Stimulated activated CD8-positive, alpha-beta memory T cell treated with anti-CD3 and anti-CD28 coated beads, Interleukin-7, amount 100 ng/mL, for 24 hours (primary cell): ENCODE measurements at places on chromosomes 1 and 21.

- DNase-seq = no peak
These were observed 160.1 kb downstream of the SLC45A1 start for GRCh38 chr1:8477983-8478362.

DNA sequence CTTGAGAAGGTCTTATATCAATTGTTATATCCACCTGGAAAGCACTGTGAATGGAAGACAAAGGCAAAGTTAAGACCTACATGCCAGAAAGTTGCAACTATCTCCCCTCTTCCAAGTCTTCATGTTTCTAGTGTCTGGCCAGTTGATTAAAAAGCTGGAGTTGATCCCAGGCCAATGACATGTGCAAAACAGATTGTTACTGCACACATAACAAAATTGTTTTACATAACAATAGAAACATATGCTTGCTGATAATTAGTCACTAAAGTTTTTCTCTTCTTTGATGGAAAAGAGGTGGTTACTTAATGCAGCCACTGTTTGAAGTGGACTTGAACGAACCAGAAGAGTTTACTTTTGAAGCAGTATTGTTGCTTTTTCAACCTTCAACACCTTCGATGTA lies 158.2 kb downstream of the TGFBR3 start:
- DNase-seq = no peak

- DNase-seq = peak; percentile 59
These were observed 24.1 kb upstream of the ALDH4A1 start for GRCh38 chr1:18926315-18927081.

GRCh38 chr1:232868793-232869491 lies 63.7 kb downstream of the MAP10 start:
- no peak for DNase-seq

DNA sequence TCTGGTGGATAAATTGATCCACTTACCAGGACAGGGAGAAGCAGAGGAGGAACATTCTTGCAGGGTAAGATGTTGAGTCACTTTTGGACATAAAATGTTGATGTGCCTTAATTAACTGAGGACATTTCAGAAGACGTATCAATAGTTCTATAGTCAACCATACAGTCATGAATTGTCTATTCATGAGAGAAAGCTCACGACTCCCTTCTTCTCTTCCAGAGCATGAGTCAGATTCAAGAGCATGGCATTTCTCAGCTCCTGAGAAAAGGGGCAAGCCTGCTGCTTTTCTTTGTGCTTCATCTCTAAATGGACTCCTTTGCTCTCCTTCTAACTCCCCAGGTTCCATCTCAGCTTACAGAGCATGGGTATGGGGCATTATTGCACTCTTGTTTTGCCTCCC lies 55.7 kb downstream of the ADGRL4 start:
- DNase-seq = no peak

DNA sequence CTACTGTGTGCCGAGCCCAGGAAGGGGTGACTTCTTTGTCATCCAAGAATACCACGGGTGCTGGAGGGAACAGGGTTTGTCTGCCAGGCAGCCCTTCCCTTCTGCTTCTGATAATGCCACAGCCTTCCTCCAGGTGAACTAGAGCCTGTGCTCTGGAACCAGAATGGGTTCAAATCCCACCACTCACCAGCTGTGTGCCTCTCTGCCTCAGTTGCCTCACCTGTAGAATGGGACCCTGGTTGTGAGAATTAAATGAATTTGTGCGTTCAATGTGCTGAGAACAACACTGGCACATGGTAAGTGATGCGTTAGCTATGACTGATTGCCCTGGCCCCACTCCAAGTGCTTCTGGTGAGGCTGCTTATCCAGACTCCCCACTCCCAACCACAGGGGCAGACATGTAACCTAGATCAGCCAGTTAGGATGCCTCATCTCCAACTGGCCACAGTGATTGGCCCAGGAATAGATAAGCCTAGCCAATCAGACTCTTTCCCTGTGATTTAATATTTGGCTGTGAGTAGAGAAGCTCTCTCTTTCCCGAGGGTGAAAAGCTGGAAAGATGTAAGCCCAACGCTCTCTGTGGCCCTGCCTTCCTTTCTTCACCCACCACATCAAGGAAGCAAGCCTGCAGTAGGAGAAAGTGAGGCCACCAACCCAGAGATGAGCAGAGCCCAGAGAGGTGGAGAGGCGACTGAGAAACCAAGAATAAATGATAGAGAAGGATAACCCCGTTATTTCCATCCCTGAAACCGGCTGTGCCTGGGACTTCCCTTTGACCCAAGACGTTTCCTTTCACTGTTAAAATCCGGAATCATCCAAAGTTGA lies 20.8 kb upstream of the LAPTM5 start:
- DNase-seq = no peak

- DNase-seq = no peak
These were observed 36.3 kb downstream of the ERICH3 start for GRCh38 chr1:74637296-74637695.

DNA sequence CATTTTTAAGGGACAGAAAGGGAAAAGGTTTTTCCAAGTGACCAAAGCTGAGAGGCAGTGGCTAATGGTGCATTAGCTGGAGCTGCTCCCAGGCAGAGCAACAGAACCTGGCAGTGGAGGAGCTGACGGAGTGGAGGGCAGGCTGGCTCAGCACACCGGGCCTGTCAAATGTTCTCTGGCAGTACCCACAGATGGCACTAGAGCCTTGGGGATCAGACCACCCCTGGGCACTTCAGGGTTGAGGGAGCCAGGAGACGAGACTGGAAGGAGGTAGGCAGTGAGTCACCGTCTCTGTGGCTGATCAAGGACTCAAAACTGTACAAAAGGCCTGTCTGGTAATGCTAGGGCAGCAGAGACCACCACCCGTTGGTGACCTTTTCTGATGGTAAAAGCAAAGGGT lies 121.7 kb upstream of the KIAA0040 start:
- no peak for DNase-seq

DNA sequence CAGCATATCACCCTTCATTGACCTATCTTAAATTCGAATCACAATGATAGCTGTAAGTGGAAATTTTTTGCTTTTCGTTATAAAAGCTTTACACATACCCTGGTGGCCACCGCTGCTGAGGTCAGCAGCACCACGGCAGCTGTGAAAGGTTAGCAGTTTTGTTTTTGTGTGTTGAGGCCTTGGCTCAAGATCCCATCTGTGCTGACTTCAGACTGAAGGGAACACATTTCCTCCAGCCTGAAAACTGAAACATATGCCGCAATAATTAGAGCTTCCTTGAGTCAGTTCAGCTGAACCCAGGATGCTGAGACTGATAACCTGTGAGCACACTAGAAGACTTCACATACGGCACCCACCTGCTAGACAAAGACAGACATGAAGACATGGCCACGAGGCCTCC lies 103.0 kb downstream of the SMYD3 start:
- DNase-seq = no peak

DNA sequence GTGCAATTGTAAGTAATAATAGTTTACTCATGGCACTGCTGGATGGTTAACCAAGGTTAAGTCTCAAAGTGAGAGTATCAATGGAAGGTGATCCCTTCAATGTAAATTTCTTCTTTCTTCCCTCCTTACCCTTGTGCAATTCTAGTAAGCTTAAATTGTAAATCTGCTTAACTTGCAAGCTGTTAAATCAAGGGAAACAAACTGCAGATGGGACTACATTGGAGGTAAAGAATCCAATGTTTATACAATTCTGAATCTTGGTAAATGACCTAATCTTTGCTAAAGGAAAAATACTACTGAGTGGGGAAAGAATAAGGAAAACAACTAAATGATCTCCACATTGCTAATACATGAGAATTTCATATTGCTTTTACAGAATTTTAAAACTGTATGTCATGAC lies 6.7 kb upstream of the CD55 start:
- no peak for DNase-seq

DNA sequence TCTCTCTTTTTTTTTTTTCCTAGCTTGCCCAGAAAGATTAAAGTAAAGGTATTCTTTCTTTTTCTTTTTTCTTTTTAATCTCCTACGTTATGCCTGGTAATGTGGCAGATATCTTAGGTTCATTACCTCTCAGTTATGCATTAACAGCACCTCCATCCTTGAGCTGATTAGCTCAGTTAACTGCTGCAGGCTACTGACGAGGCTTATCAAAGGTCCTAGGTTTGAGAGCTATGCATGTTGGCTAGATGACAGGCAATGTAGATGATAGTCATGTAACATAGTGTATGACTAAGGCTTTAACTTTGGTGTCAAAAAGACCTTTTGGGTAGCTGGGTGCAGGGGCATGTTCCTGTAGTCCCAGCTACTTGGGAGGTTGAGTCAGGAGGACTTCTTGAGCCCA lies 53.7 kb upstream of the CACYBP start:
- DNase-seq = no peak

DNA sequence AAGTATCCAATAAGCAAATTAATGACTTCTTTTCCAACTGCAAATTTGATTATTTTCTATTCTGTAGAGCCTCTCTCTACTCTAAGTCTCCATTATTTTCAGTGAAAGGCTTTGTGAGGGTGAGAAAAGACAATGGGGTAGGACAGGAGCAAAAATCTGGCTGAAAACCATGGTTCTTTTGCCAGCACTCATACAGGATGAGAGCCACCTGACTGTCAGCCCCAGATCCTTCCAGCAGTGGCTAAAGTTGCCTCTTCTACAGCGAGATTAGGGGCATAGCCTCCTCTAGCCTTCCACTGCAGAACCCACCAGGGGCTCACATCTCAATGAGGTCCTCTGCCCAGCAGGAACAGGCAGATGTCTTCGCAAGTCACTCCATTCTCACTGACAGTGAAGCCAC lies 23.7 kb downstream of the NMNAT2 start:
- no peak for DNase-seq

- no peak for DNase-seq
These were observed 147.9 kb downstream of the EDEM3 start for GRCh38 chr1:184606786-184607185.

- no peak for DNase-seq
These were observed 177.2 kb downstream of the GRIK1 start for GRCh38 chr21:29762570-29763082.

DNA sequence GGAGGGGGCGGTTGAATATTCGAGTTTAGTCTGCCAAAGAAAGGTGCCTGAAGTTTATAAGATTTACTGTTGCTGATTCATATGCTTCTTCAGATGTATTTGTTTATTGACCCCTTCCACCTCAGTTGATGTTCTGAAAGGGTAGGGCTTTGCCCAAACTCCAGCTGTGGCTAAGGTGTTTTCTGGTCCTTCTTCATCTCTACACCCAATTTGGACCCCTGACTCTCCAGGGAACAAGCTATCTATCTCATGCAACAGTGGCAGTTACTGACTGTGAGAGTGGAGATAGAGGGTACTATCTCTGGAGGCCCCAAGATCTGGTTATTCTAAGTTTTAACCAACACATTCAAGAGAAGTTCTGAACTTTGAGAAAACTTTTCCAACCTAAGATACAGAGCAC lies 12.6 kb upstream of the ALG14 start:
- DNase-seq = no peak

DNA sequence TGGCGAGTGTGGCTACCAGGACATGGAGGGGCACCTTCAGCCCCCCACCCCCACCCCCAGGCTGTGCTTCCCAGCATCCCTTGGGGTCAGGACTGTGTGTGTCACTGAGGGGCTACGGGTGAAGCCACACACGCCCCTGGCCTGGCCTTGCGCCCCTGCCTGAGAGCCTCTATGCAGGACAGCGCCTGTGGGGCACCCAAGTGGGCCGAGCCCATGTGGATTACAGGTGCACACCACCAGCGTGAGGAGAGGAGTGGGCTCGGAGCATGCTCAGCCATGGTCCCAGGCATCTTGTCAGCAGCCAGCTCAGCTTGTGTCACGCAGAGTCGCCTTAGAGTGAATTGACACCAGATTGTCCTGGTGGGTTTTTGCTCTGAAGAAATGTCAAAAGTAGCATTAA lies 27.9 kb downstream of the FAAP20 start:
- no peak for DNase-seq

DNA sequence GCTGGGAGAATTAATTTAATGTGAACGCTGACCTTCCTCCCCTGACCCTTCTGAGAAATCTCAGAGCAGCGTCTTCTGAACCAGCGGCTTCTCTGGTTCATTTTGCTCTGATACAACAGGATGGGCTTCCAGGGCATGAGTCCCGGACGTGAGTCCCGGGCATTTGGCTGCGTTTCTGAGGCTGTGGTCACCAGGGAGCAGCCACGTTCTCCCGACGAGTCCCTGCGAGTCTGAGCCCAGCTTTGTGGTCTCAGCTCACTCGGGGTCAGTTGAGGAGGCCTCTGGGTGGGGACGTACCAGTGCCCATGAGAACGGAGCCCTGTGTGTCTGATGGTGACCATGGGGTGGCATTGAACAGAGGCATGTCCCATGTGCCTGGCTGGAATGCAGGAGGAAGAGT lies 17.7 kb upstream of the OBSCN start:
- DNase-seq = no peak

DNA sequence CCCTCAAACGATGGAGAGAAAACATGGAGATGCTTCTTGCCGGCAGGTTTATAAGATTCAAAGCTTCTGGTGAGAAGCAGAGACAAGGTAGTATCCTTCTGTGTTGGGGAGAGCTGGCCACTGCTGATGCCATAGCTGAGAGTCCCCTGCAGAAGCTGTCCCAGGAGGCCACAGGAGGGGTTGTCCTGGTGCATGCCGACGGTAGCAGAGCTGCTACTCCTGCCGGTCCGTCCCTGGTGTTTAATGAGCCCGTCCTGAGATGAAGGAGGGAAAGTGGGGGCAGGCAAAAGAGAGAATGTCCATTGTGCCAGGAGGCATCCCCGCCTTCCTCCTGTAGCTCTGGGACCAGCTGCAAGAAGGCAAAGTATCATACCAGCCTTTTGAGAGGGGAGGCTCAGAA lies 10.4 kb upstream of the C2CD2 start:
- DNase-seq = no peak

DNA sequence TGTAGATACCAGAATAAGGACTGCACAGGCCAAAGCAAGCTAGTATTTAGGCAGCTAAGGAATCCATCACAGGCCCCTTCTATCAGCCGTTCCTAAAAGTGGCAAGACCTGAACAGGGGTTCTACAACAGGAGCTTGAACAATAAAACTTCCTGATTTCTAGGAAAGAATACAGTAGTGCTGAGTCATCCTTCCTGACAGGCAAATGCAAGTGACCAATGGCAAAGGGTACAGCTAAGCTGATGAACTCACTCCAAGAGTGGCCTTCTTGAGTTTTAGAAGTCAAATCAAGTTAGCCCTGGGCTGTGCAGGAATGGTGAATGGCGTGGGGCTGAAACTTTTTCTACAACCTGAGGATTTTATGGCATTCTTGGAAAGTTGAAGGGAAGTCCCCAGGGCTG lies 112.9 kb downstream of the GREM2 start:
- no peak for DNase-seq

GRCh38 chr1:7615138-7615537 lies 156.0 kb upstream of the VAMP3 start:
- DNase-seq = no peak

- no peak for DNase-seq
These were observed 396.4 kb upstream of the VAMP3 start for GRCh38 chr1:7374563-7375160.

- no peak for DNase-seq
These were observed 9.4 kb downstream of the ZNF678 start for GRCh38 chr1:227572752-227573151.

- no peak for DNase-seq
These were observed 64.7 kb downstream of the TGFBR3 start for GRCh38 chr1:91821126-91821868.

GRCh38 chr1:24855474-24855873 lies 74.6 kb downstream of the RUNX3 start:
- DNase-seq = no peak
